Activated T-cell treated with anti-CD3 and anti-CD28 coated beads, Interleukin-2, amount 50 U/mL, for 1 hour (primary cell): ENCODE measurements at places on chromosomes 2 and 18.

- DNase-seq, result no peak
These were observed 742.4 kb downstream of the SATB2 start for GRCh38 chr2:198715302-198715835.

DNA sequence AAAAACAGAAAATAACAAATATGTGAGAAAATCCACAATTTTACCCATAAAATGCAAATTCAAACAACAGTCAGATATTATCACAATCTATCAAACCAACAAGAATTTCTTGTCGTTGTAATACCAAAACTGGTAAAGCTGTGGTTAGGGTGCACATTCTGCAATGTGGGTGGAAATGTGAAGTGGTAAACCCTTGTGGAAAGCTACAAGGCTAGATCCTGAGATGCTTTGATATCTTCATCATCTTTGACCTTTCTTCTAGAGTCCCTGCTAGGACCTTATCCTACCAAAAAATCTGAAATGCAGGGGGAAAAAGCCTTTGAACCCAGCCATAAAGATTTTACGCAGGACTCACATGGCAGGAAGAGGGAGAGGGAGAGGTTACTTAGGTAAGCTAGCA, 17.2 kb upstream of the ATG16L1 start:
- DNase-seq, result no peak

- DNase-seq, result no peak
These were observed 17.7 kb downstream of the SERPINB12 start for GRCh38 chr18:63559567-63560491.

- no peak for DNase-seq
These were observed 76.1 kb downstream of the RHBDD1 start for GRCh38 chr2:226911932-226912331.

- no peak for DNase-seq
These were observed 198.6 kb upstream of the STK17B start for GRCh38 chr2:196369967-196370366.

DNA sequence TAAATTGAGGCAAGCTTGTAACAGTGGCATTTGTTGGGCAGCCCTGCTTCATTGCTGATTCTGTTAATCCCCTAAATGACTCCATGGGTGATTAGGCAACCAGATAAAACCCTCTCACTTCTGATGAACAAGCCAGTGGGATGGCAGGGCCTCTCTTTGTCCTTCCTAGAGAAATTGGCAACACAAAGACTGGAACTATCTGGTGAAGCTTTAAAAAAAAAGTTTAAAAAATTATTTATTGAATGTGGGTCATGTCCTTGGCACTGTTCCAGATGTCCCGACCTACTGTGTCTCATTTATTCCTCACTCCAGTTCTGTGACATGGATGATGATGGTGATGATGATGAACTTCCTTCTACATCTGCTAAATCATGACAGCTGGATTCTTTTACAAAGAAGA, 30.8 kb downstream of the NRP2 start:
- DNase-seq, result no peak

- DNase-seq, result no peak
These were observed 575.2 kb downstream of the PIK3C3 start for GRCh38 chr18:42530276-42530675.

GRCh38 chr2:166572937-166573336, 78.9 kb upstream of the SCN7A start:
- no peak for DNase-seq

DNA sequence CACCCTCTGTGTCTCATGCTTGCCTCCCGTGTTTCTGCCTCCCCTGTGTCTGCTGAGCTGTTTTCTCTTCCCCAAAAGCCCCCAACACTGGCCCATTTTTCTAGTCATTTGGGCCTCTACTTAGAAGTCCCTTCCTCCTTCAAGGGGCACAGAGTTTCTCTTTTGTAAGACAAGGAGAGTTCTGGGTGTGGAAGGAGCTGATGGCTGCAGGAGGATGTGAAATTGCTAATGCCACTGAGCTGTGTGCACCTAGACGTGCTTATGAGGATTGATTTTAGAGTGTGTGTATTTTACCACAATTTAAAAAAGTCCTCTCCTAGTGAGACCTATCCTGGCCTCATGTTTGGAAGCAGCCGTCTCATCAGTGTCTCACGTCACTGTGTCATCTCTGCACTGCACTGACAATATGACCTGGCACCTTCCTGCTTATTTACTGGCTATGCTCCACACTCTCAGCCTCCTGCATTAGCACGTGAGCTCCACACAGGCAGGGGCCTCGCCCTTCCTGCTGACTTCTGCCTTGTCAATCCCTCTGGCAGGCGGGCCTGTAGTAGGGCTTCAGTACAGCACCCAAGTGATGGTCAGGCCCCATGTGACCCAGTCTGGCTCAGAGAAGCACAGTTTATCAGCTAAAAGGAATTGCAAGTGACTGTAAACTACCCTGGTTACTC, 8.0 kb upstream of the MBP start:
- DNase-seq, result peak; percentile 51

DNA sequence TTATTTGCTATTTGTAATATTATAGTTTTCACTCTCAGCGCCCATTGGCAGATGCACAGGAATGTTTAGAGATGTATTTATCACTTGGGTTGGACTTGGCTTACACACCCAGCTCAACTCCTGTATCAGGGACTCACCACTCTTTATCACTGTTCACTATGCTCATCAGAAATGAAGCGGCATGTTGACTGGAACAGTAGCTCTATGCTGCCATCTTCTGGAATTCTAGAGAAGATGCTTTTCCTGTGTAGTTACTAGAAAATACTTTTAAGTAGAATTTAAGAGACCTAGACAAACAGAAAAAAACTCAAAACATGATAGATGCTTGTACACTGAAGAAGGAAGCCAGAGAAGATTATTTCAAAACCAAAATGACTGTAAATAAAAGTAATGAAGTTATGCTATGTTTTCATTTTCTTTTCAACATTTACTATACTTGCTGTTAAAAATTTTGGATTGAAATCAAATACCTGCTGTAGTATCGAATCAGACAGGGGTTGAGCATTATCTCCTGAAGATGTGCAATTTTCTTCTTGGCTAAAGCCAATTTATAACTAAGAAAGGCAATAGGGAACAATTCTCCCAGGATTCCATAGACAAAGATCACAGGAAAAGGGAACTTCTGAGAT, 47.4 kb upstream of the NXPH2 start:
- no peak for DNase-seq

DNA sequence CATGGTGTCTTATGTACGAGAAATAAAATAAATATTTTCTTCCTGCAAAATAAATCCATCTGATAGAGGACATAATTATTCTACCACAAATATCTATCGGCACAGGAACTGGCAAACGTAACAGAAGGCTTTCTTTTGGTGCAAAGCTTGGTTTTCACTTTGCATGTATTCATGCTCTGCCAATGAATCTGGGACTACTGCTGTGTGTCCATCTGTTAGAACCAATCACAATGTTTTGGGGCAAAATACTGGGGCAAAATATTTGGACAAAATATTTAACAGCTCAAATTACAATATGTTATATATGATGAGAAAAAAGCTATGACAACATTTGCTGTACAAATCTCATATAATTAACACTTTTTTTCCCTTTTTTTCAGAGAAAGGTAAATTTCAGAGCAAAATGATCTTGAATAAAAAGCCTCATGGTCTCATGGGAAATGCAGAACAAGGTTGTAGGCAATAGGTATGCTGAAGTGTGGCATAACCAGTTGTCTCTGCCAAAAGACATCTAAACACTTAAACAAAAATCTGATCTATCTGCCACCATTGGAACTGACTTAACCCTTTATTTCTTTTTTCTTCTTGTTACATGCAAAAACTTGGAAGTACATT, 923.2 kb downstream of the CPS1 start:
- no peak for DNase-seq

GRCh38 chr18:45403341-45404049, 211.8 kb upstream of the SLC14A2 start:
- DNase-seq, result no peak

DNA sequence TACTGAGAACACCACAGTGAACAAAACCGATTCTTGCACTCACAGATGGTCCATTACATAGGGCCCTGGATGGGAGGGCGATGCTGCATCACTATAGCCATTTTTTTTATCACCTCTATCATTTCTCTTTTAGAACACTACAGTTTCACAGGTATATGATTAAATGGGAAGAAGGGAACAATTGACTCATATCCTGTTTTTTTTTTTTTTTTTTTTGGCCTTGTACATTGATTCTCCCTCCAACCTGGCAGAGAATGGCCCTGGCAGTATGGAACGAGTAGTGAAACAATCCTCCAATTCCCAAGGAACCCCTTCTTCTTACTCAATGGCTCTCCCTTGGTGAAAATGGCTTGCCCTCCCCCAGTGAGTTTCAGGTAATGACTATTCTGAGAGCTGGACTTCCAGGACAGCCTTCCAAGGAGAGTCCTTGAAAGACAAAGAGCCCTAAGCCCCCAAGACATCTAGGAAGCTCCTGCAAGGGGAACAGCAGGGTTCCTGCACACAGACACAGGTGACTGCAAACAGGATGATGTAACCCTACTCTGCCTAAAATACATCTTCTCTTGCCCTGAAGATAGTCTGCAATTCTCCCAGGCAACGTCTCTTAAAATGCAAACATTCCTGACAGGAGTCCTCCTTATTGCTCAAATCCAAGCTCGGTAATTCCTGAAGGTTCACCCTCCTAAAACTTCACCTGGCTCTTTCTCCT, 405.4 kb downstream of the SETBP1 start:
- no peak for DNase-seq

GRCh38 chr18:62678847-62679485, 36.4 kb upstream of the PHLPP1 start:
- DNase-seq, result no peak

DNA sequence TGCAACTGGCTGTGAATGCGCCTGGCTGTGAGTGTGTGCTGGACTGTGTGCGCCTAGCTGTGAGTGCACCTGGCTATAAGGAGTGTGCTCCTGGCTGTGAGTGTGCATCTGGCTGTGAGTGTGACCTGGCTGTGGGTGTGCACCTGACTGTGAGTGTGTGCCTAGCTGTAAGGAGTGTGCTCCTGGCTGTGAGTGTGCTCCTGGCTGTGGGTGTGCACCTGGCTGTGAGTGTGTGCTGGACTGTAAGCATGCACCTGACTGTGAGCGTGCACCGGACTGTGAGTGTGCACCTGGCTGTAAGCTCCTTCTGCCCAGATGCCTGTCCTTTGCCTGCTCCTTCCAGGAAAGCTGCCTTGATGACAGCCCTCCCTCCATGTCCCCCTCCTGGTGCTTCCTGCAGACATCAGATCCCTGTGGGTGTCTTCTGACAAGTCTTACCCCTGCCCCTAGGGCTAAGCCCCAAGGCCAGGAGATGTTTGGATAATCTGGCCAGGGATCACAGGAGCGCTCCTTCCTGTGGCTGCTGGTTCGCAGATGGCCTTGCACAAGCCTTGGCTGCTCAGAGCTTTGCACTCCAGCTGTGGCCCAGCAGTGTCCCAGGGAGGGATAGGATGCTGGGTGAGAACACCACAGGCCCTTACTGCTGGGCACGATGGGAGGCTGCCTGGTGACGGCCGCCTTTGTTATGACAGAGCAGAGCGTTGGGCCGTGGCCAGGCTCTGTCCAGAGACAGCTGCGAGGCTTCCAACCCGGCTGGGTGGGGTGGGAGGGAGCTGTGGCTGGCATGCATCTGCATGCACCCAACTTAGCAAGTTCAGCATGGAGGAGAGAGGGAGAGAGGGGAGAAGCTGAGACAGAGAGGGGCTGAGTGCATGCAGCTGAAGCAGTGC, 89.9 kb downstream of the GLI2 start:
- no peak for DNase-seq

GRCh38 chr2:120943403-120944034, 207.9 kb downstream of the GLI2 start:
- DNase-seq, result no peak

- DNase-seq, result no peak
These were observed 53.6 kb upstream of the EML6 start for GRCh38 chr2:54669677-54670484.

- peak; percentile 10 for DNase-seq
These were observed 89.2 kb downstream of the SH3RF3 start for GRCh38 chr2:109218087-109218791.

DNA sequence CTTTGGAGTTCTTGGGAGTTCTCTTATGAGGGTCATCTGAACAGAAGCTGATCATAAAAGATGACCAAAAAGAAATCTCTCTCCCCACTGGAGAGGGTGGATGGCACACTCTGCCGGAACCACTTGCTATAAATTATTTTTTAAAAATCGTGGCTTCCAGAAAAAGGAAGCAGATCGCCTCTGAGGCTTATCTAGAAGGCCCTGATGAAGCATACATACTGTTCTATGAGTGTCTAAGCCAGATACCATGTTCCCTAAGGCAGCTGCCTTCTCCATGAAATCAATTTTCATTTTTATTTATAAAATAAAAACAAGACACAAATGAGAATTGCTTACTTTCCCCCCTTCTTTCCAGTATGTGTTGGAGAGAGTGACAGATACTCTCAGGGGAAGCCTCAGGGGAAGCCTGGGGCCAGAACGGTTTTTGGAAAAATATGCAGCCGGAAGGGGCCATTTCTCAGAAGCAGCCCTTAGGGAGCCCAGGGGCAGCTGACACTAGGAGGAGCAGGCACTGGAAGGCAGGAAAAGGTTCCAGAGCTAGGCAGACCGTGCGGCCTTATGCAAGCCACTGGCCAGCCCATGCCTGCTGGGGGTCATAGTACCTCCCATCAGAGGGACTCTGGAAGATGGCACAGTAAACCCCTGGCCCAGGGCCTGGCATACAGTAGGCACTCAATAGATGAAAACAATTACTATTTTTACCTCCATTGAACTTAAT, 130.6 kb downstream of the CABLES1 start:
- DNase-seq, result no peak

- DNase-seq, result no peak
These were observed 176.8 kb downstream of the ZEB2 start for GRCh38 chr2:144343145-144343544.

DNA sequence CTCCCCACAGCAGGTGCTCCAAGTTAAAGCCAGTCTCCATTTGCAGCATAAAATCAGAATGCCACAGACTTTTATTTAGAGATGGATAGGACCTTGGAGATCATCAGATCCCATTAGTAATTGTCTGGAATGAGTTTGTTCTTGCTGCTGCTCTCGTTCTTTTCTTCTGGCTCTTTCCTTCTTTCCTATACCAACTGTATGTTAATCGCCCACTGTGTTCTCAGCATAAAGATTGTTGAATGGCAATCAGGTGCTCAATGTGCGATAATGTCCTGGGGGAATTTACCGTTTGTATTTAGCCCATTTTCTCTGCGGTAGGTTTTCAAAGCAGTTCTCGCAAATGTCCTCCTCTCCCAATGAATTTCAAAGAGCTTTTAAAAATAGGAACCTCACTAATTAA, 3.3 kb downstream of the GPR39 start:
- no peak for DNase-seq

DNA sequence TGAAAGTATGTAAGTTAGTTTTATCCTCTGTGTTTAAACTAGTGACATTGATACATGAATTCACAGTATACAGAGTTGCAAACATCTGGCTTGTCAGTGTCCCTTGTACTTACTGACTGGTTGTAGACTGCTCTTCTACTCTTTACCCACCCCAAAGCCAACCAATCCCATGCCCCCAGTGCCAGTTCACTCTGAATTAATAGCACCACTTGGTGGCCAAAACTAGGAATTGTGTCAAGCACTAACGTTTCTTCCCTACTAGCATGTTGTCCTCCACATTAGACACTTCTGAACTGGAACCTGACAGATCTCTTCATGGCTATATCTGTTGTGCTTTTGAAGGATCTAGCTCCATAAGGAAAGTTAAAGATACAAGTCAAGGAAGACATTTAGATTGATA, 27.2 kb upstream of the OTX1 start:
- DNase-seq, result no peak
